ENCODE measurements at places on chromosomes 1 and 21.

- DNase-seq, result no peak
Measured at GRCh38 chr1:154115180-154115579, 39.7 kb downstream of the NUP210L start.

DNA sequence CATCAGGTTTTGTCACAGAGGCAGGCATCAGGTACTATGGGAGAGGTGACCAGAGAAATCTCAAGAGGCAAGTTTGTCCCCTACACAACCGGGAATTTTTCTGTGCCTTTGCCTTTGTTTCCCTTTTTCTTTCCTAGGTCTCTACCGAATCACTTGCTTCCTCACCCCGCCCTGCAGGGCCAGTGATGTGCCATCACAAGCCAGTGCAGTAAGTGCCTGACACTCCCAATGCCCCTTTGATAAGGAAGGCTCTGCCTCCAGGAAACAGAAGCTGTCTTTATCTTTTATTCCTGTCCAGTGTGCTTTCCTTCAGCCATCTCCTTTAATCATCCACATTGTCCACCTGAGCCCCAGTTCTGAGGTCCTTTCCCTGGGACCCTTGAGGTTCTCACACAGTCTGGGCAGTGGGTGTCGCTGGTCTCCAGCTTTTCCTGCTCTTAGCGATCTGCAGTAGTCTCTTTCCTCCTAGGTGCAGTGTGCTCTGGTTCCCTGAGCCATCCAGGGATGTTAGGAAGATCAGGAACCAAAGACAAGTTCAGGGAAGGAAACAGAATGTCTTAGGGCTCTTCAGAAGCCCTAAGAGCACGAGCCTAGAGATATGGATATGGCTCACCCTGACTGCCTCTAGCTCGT lies 36.6 kb downstream of the GJA5 start:
- DNase-seq, result peak; percentile 38

DNA sequence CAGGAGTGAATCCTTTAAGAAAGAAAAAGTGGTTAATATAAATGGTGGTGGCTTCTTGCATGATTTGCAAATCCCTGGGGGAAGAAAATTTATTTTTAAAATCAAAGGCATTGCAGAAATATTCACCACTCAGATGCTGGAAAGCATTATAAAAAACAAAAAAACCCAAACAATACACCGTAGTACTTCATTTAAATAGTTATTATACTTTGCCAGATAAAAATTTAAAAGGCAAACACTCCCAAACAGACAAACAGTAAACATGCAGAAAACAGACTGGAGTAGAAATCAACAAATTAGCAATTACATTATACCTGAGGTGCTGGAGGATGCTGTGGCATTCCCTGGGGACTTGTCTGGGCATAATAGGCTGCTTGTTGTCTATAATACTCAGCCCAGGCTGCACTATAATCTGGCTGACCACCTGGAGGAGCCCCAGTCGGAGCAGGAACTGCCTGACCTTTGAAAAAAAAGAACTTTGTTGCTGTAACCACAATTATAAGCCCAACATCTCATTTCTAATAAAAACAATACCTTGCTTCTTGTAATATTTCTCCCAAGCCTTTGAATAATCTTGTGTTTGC lies 29.9 kb downstream of the FUBP1 start:
- DNase-seq, result no peak

DNA sequence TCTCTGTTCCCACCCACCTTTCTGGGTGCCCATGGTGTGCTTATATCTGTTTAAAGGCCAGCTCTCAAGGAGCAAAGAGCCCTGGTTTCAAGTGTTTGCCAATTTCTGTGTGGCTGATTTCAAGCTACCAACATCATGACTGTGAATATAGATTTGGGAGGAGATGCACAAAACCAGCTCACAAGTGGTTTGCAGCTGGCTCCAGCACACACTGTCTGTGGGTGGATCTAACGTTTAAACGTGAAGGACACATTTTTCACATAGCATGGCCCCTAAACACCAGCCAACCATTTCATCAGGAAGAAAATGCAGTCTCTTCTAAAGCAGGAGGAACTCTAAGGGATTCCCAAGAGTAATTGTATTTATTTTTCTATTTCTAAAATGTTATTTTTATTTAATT lies 65.2 kb downstream of the FCRL5 start:
- DNase-seq, result no peak

- DNase-seq, result no peak
Measured at GRCh38 chr1:202107801-202108731, 14.7 kb upstream of the GPR37L1 start.

DNA sequence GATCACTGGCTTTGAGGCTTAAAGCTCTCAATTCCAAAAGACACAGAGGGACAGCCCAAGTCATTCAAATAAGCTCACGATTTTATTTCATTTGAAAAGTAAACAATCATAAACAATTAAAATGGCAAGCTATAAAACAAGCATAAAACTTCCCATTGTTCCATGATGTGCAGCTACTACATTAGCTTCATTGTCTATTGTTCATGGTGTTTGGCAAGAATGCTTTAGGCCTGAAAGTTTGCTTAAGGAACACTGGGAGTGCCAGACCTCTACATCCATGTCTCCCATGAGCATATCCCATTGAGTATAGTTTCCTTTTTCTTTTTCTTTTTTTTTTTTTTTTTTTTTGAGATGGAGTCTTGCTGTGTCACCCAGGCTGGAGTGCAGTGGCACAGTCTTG lies 286.1 kb upstream of the ESRRG start:
- DNase-seq, result no peak

DNA sequence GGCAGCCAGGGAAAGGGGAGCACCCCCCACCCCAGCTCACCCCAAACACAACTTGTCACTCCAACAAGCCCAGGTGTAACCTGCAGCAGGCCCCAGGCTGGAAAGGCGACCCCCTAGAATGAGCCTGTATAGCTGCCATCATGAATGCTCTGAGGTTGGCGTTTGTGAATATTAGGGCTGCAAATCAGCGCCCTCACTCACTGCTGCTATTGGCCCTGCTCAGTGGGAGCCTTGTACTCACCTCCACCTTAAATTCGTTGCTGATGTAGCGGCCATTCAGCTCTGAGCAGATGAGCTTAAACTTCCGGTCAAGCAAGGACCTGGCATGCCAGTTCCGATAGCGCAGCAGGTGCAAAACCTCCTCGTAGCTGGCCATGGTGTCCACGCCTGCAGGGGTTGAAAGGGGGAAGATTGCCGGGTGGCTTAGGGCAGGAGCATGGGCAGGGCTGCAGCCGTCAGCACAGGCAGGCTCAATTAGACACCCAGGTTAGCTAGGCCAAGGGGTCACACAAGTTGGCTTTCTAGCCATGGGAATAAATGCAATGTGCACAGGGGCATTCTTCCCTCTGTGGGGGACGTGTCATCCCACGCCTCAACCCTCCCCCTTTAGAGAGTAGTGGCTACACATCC lies 81.7 kb downstream of the PIK3CD start:
- DNase-seq, result no peak

DNA sequence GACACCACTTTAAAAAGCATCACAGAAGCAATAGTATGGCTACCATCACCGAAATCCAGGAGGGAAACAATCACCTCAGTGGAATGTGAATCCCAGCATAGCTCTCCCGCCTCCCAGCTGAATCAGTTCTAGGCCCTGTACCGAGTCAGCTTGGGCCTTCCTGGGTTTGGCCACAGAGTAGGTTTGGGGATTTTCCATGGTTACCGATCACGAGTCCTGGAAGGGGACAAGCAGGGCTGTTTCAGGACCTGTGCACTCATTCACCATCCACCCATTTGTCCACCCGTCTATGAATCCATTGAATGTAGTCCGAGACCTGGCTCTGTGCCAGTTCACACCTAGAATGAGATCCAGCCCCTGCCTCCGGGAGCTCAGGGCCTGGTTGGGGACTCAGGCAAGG lies 94.2 kb downstream of the ARHGEF10L start:
- no peak for DNase-seq

DNA sequence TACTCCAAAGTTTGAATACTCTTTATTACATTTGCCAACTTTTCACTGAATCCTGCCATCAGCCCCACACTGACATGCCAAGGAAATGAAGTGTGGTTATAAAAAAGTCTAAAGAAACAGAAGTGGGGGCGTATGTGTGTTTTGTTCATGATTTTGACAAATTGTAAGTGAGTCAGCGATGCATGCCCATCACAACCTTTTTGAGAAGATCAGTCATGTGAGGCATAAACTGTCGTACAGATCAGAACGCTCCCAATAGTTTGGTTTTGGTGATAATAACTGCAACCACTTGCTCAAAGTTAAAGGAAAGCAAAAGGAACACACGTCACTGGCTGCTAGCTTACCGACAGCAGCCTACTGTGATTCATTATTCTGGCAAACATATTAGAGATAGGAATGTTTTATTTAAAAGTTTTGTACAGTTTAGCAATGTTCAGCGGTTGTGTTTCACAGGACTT lies 95.6 kb downstream of the RGS2 start:
- no peak for DNase-seq

- no peak for DNase-seq
Measured at GRCh38 chr1:190679044-190679443, 201.4 kb upstream of the BRINP3 start.

DNA sequence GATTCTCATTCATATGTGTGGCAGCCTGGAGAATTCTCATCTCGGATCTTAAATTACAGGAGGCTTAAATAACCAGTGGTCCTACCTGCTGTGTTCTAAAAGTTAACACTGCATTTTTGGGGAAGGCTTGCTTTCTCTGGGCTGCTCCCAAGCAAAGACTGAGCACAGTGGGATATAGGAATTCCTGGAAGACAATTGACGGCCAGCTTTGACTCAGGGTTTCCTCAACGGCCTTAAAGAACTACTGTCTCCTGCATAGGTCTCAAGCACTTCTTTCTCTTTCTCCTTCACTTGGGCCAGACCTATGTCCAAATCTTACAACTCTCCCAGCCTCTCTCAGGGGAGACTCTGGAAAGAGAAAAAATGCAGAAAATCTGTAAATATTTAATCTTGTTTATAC lies 1.0 kb upstream of the KRTAP13-3 start:
- DNase-seq, result no peak

DNA sequence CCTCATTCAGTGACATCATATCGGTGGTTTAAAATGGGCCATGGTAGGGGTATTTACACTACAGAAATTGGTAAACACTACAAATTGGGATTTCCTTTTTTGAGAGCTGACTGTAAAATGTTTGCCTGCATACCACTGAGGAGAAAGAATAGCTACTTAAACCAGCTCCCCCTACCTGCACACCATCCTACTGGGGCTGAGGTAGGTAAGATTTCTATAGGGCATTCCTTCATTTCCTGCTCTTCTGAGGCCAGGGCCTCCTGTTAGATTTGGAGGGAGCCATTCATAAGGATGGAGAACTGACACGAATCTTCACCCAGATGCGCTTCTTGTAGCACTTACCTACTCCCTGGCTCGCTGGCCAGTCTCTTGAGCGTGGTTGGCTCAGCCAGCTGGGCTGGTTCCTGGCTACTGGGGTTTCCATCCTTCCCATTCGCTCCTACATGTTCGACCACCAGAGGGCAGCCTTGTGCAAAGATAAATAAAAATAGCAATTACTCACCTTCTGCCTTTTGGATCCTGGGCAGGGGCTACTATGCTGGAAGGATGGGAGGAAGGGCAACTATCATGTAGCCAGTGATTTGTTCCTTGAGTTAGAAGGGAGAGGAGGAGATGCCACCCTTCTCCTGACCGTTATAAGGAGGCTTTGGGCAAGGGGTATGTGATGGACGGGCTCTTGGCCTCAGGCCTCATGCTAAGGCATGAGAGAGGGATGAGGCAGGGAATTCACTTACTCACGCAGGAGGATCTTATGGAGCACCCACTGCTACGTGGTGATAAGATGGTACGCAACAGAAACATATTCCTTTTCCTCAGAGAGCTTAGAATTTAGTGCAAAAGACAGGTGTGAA lies 10.7 kb downstream of the OPTC start:
- peak; percentile 72 for DNase-seq

DNA sequence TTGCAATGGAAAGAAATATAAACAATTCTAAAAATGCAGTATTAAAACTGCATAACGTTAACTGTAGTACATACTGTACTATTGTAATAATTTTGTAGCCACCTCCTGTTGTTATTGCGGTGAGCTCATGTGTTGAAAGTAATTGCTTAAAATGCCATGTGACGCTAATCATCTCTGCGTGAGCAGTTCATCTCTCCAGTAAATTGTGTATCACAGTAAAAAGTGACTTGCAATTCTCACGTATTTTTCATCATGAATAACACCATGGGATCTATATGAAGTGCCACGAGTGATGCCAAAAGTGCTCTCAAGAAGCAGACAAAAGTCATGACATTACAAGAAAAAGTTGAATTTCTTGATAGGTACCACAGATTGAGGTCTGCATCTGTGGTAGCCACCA lies 82.4 kb upstream of the CYYR1 start:
- DNase-seq, result no peak

DNA sequence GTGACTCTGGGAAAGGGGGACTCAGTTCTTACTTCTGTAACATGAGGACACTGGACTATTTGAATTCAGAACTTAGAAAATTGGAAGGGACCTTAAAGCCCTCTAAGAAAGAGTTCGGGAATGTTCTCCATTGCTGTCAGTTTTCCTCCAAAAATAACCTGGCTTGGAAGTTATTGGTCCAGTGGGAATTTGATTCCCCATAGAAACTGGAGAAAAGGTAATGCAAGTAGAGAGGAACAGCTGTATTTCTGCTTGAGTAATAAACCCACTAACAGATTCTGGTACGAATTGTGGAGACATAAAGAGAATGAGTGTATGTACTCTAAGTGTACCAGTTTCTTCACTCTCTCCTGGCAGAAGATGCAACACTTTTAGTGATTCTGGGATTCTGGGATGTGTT lies 1.8 kb downstream of the ZBED6 start:
- no peak for DNase-seq

DNA sequence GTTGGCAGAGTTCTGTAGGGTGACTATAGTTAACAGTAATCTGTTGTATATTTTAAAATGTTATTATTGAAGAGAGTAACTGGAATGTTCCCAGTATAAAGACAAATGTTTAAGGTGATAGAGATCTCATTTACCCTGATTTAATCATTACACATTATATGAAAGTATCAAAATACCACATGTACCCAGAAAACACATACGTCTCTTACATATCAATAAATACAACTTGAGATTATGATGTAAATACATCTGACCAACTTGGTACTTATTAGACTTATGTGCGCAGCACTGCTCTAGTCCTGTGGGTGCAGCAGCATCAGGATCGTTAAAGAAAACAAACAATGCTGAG lies 670 bp upstream of the PARK7 start:
- DNase-seq, result peak; percentile 46

- DNase-seq, result no peak
Measured at GRCh38 chr1:178690496-178690895, 34.5 kb upstream of the RALGPS2 start.

DNA sequence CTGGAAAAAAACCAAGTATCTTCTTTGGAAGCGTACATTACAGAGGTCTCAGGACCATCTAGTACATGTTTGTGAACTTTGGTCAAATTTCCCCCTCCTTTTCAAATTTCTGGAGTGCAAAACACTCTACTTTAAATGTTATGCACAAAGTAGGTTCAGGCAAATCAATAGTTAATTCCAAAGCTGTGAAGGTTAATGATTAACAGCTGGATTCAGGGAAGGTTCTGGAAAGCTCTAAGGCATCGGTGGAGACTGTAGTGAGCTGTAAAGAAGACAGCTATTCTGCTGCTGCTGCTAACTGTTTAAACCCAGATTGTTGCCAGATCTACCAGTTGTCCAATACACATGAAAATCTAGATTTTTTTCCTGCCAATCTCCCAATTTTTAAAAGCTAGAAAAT lies 70.9 kb downstream of the ELAVL4 start:
- no peak for DNase-seq

Data from Kasumi-1 (cell line).